ENCODE measurements at places on chromosomes 11 and 22.

DNA sequence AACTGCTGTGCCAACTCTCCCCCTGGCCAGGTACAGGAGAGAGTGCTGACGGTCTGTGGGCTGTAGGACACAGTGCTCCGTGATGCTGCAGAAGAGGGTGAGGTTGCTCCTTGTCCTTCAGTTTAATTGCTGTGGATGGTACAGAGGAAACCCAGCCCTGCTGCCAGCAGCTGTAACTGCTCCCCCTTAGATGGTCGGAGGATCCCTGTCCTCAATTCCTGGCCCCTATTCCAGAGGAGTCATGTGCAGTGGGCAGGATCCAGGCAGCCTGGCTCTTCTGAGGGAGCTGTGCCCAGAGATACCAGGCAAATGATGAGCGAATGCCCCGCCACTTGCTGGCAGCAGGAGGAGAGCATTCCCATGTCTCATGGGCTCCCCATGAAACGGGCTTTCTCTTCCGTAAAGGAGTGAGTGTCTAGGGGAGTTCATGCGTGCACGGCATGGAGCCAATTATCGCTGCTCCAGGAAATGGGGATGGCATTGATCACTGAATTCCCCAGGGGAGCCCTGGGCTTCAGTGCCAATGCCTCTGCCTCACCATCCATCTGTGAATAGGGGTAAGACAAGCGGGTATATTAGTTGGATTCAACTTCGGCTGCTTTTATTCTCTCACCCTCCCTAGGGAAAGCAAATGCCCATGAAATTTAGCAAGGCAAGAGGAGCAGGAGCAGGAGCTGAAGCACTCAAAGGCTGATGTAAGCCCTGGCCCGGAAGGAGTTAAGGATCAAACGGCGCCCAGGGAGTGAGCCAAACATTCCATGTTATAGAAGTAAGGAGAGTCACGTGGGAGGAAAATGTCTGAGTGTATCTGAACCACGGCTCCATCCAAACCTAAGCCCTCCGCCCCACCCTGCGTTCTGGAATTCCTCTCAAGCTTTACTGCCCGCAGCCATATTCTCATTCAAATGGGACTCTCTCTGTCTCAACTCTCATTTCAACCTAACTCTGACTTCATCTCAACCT lies 51.0 kb upstream of the CSNK2A3 start:
- peak; percentile 74 for DNase-seq

DNA sequence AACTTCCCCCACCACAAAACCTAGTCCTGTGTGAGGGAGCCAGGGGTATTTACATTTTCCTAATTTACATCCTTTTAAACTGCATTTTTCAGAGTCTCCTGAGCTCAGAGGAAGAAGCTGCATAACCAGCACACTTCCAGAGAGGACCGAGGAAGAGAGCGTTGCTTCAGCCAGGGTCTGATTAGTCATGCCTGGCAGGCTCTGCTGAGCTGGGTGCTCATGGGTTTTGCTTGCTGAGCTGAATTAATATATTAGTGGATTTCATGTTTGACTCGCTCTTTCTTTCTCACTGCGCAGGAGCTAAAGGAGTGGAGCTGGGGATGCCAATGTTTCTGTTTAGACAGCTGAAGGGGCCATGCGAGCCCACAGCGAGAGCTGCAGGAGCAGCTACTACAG lies 539.3 kb upstream of the B3GAT1 start:
- DNase-seq, result no peak

- DNase-seq, result no peak
These were observed 6.5 kb downstream of the TPCN2 start for GRCh38 chr11:69055212-69055586.

DNA sequence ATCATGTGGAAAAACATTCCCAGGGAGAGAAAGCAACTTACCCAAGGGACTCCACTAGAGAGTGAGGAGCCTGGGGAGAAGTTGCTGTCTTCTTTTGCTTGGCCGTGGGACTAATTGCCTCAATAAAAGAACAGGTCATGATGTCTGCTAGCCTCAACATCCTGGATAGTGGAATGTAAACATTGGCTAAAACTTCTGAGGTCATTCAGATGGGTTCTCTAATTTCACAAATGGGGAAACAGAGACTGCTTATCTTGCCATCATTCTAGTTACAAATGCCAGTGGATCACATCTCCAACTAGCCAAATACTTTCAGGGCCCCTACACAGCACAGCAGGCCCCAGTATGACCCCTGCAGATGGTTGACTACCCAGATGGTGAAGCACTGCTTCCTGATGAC lies 28.4 kb upstream of the PAMR1 start:
- no peak for DNase-seq

GRCh38 chr11:1263010-1263409 lies 40.1 kb downstream of the MUC5B start:
- DNase-seq, result no peak

GRCh38 chr22:45036154-45036553 lies 26.3 kb upstream of the PHF21B start:
- DNase-seq, result no peak

DNA sequence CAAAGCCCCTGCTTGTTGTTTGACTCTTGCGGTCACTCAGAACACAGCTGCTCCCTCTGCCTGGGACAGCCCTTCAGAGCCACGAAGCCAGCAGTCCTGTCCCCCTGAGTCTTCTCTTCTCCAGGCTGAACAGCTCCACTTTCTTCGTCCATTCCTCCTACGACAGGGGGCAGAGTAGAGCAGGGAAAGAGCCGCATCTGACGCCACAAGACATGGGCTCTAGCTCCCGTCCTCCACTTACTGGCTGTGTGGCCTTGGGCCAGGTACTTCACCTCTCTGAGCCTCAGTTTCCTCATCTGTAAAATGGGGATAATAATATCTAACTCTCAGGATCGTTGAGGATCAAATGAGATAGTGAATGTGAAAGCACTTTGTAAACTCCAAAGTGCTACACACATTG lies 29.9 kb downstream of the CHRDL2 start:
- DNase-seq, result peak; percentile 51

DNA sequence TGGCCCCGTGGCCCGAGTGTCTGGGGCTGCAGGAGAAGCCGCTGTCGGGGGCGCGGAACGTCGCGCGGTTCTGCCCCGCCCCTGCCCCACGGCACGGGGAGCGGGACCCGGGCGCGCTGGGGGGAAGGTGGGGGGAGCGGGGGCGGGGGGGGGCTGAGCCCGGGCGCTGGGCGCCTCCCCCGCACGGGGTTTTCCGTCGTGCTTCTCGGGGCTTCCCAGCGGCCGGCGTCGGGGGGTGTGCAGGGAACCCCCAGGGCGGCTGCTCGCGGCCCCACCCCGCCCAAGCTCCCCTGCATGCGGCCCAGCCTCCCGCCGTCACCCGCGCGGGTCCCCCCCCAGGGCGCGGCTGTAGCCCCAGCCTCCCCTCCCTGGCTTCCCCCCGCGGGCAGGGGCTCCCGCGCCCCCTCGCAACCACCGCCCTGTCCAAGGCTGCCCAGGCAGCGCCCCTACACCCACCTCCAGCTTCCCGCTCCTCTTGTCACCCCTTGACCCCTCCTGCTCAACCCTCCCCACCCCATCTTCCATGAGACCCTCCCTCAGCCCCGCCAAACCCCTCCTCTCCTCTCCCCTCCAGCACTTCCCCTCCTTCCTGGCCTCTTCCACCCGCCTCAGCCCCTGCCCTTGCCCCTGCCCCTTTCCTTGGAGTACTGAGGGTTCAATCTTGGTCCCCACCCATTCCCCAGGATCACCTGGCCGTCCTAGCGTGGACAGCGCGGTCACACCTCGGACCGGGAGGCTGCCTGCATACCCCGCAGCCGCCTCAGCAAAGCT lies 1.7 kb downstream of the IL17REL start:
- DNase-seq, result no peak

GRCh38 chr11:20647976-20648565 lies 21.3 kb upstream of the NELL1 start:
- DNase-seq, result peak; percentile 65

Data from HAP-1 (cell line).